COLO829 (cell line): ENCODE measurements at places on chromosomes 2 and 18.

- DNase-seq = no peak
These were observed 509 bp downstream of the PIEZO2 start for GRCh38 chr18:11148680-11149440.

- DNase-seq = no peak
These were observed 98.6 kb downstream of the HNRNPLL start for GRCh38 chr2:38504169-38504568.

DNA sequence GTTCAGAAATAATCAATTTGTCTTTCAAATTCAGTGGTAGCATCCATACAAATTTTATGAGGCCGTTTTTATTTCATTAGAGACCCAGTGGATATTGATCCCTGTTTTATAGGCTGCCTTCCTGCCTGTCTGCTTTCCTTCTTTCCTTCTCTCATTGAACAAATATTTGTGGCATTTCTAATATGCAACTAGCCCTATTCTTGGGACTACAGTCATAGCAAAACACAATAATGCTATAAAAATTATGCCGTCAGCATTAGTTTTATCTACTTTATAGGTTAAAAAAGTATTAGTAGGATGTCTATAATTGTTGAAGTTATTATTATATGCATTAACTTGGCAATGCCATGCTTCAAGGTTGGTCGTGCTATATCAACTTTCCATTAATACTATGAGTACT, 2037.8 kb upstream of the LRRTM1 start:
- DNase-seq = no peak

GRCh38 chr2:17733599-17733998, 20.0 kb downstream of the SMC6 start:
- no peak for DNase-seq

DNA sequence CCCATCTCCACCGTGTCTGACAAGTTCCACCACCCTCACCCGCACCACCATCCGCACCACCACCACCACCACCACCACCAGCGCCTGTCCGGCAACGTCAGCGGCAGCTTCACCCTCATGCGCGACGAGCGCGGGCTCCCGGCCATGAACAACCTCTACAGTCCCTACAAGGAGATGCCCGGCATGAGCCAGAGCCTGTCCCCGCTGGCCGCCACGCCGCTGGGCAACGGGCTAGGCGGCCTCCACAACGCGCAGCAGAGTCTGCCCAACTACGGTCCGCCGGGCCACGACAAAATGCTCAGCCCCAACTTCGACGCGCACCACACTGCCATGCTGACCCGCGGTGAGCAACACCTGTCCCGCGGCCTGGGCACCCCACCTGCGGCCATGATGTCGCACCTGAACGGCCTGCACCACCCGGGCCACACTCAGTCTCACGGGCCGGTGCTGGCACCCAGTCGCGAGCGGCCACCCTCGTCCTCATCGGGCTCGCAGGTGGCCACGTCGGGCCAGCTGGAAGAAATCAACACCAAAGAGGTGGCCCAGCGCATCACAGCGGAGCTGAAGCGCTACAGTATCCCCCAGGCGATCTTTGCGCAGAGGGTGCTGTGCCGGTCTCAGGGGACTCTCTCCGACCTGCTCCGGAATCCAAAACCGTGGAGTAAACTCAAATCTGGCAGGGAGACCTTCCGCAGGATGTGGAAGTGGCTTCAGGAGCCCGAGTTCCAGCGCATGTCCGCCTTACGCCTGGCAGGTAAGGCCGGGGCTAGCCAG, 1.2 kb downstream of the ONECUT2 start:
- DNase-seq = no peak

DNA sequence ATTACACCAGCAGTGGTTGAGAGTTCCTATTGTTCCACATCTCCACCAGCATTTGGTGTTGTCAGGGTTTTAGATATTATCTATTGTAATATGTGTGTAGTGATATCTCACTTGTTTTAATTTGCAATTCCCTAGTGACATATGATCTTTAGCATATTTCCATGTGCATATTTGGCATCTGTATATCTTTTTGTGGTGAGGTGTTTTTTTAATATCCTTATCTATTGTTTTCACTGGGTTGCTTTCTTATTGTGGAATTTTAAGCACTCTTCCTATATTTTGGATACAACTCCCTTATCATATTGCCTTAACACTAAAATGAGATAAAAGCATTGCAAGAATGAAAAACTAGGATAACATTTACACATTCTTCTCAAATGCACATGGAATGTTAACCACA, 453.9 kb upstream of the FSIP2 start:
- DNase-seq = no peak

DNA sequence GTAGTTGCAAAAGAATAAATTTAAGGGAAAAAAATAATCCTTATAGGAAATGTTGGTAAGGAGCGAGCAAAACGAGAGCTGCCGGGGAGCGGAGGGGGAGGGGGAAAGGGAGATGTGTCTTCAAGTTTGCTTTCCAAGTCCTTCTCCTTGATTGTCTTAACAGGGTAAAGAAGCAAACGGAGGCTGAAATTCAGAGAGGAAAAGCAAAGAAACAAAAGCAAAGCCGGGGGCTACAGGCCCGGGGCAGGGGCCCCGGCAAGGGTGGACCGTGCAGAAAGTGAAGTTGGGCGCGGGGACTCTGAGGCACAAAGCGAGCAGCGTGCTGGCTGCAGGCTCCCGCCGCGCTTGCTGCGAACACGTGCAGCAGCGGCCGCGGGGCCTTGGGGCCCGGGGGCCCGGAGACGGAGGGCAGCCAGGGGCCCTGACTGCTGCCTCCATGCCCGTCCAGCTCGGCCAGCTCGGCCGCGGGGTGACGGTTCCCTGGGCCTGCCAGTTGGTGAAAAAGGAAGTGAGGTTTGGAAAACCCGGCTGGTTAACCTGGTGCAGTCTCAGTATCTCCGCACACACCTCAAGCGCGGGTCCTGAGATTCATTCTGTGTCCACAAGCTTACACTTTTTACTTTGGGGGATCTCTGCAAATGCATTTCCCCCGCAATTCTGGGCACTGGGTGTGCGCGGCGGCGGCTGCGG, 4.1 kb downstream of the BCL11A start:
- DNase-seq = no peak

GRCh38 chr2:86350751-86351150, 13.3 kb upstream of the REEP1 start:
- DNase-seq = no peak

- DNase-seq = peak; percentile 40
These were observed 353.6 kb upstream of the FANCL start for GRCh38 chr2:58594762-58595161.

GRCh38 chr2:66434679-66435548, at the start of gene MEIS1:
MEIS1 (plus strand) TSS chr2:66435125; CDS start chr2:66435857, 732 bp downstream.
- DNase-seq = peak; percentile 78

- DNase-seq = peak; percentile 11
These were observed 7.6 kb downstream of the WDR35 start for GRCh38 chr2:19982268-19982667.

- no peak for DNase-seq
These were observed 84.0 kb downstream of the KIAA1328 start for GRCh38 chr18:36912887-36913286.

DNA sequence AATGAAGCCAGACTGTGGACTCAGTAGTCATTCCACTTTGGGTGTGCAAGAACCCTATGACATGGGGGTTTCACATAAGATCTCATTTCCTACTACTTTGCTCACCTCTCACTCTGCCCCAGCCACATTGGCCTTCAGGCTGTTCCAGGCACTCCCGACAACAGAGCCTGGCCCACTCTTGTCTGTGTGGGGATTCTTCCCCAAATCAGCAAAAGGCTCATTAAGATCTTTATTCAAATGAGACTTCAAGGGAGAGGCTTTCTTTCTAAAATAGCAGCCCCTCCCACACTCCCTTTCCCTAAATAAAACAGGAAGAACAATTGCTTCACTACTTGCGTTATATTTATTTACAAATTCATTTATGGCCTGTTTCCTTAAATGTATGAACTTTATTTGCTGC, 3.5 kb upstream of the CDC42EP3 start:
- no peak for DNase-seq

GRCh38 chr2:240469239-240469636, 33.8 kb downstream of the GPC1 start:
- no peak for DNase-seq

DNA sequence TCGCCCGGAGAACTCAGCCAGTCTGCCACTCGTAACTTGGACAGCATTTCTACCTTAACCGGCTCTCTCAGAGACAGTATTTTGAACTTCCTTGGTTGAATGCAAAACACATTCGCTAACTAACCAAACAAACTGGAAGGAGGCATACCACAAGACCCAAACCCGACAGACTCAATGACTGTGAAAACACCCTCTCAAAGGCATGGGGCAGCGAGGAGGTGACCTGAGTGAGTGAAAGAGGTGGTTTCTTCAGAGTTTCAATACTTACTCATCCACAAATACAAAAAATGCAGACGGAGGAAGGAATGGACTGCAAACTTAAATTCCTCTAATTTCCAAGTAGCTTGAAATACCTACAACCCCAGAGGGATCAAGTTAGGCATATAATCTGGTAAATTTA, 132.9 kb downstream of the GAREM1 start:
- no peak for DNase-seq

GRCh38 chr2:226575928-226576327, 223.7 kb downstream of the IRS1 start:
- no peak for DNase-seq

DNA sequence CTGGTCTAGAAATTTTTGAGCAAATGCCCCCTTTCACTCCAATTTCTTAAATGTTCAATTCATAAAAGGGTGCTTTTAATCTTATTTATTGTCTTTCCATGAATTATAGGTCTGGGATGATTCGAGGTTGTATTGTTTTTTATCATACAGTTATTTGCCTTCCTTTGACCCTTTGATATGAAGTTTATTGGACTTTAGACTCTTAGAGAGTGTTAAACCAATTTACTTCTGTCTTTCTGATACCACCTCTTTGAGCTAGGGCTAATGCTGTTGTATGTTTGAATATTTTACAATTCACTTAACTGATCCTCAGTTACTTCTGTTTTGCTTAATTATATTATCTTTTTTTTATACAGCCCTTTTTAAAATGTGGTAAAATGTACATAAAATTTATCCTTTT, 89.6 kb upstream of the CYP20A1 start:
- no peak for DNase-seq

GRCh38 chr2:13401312-13401711, 684.6 kb downstream of the TRIB2 start:
- no peak for DNase-seq

- DNase-seq = no peak
These were observed 118.5 kb downstream of the AGAP1 start for GRCh38 chr2:235612181-235612950.

DNA sequence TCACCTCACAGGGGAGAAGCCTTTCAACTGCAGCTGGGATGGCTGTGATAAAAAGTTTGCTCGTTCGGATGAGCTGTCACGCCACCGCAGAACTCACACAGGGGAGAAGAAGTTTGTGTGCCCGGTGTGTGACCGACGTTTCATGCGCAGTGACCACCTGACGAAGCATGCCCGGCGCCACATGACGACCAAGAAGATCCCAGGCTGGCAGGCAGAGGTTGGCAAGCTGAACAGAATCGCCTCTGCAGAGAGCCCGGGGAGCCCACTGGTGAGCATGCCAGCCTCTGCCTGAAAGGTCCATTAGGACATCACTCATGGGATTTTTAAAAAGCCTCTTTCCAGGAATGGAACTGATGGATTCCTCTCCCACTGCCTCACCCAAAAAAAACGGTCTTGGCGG, 8.9 kb downstream of the KLF11 start:
- DNase-seq = no peak

DNA sequence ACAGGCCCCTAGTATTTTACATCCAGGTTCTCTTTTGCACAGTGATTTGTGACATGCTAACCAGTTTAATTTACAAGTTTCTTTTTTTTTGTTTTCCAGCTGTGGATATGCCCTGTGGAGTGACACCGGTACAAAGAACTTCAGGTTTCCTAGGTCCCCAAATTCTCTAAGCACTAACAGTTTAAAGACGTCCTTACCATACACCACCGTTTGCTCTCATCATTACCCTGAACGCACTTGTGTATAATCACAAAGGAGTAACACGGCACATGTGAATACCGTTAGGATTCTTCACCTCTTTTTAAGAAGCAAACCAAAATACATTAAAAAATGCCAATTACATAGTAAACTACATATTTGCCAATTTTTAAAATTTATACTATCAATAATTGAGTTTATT, 853 bp downstream of the LANCL1 start:
- no peak for DNase-seq

- DNase-seq = no peak
These were observed 301.7 kb downstream of the EIPR1 start for GRCh38 chr2:3075991-3076340.

GRCh38 chr2:212752730-212753351, 214.2 kb upstream of the ERBB4 start:
- DNase-seq = no peak

GRCh38 chr2:74004212-74005182, 19.8 kb downstream of the TET3 start:
- no peak for DNase-seq

- no peak for DNase-seq
These were observed 1802.0 kb downstream of the SUCLG1 start for GRCh38 chr2:82657106-82657505.

- no peak for DNase-seq
These were observed 238.9 kb downstream of the FHOD3 start for GRCh38 chr18:36536426-36536825.

- no peak for DNase-seq
These were observed 40.4 kb downstream of the GRHL1 start for GRCh38 chr2:9991829-9992273.

DNA sequence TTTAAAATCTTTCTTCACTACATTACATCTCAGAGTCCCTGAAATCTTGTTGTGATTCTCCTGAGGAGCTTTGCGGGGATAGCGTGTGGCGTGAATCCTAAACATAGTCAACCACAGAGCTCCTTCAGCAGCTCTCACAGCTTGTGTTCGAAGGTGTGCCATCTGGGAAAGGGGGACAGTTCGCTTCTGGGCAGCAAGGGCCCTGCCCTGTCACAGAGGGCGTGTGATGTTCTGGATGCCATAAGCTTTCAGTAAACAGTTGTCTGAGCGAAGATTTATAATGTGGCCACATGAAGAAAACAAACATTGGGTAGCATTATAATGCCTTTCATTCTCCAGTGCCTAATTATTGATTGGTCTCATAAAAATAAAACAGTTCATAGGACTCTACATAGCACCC, 172.5 kb downstream of the MYO1B start:
- no peak for DNase-seq
